Suppressor macrophage treated with lipopolysaccharide for 1 hour (primary cell): ENCODE measurements at places on chromosomes 2 and 18.
A peak's percentile ranks its signal among the peaks of the same experiment; 100 is the strongest.

- no peak for DNase-seq
Measured at GRCh38 chr2:190847504-190848081, 33.0 kb upstream of the GLS start.

GRCh38 chr2:33704406-33704855, 105.3 kb upstream of the FAM98A start:
- DNase-seq, result no peak

DNA sequence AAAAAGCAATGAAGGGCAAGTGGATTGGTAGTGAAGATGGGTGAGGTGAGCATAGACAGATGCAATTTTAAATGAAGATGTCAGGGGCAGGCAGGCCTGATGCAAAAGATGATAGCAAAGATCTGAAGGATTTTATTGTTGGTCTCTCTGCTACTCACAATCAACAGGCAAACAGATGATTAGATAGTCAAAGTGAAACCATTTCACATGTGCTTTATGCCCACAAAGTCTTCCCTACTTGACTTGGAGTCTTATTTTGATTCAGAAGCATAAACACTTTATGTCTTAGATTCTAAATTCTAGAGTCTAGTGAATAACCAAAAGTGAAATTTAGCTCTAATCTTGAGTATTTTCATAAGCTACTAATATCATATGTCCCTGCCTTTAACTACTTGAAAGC, 153.8 kb upstream of the HNRNPA3 start:
- no peak for DNase-seq

GRCh38 chr2:167157523-167157922, 269.2 kb downstream of the XIRP2 start:
- no peak for DNase-seq

GRCh38 chr2:42077343-42077742, 29.5 kb downstream of the PKDCC start:
- DNase-seq, result no peak

- DNase-seq, result no peak
Measured at GRCh38 chr2:5995832-5996231, 303.6 kb downstream of the SOX11 start.

- no peak for DNase-seq
Measured at GRCh38 chr2:189163889-189164288, 15.7 kb downstream of the COL5A2 start.

- DNase-seq, result no peak
Measured at GRCh38 chr2:217705461-217705860, 297.3 kb downstream of the TNS1 start.

GRCh38 chr2:77314721-77315120, 207.5 kb downstream of the LRRTM4 start:
- no peak for DNase-seq

- DNase-seq, result no peak
Measured at GRCh38 chr2:194602750-194603149, 1054.3 kb upstream of the SLC39A10 start.

- DNase-seq, result peak; percentile 87
Measured at GRCh38 chr2:218217360-218218267, 625 bp downstream of the ARPC2 start.

GRCh38 chr2:144516411-144516980, 3.4 kb downstream of the ZEB2 start:
- no peak for DNase-seq
